ENCODE measurements at places on chromosomes 6 and 20. TPM values are rescaled to one million over a fixed set of nuclear protein-coding genes. Genes with fewer than 3 reads are reported as not detected.

ID4 gene
- total RNA-seq = 203 TPM

TREM1 gene
- total RNA-seq = 20.6 TPM

FAXC gene
- not detected for total RNA-seq

CST4 gene
- total RNA-seq = not detected

ZBTB9 gene
- 4.6 TPM for total RNA-seq

DNA sequence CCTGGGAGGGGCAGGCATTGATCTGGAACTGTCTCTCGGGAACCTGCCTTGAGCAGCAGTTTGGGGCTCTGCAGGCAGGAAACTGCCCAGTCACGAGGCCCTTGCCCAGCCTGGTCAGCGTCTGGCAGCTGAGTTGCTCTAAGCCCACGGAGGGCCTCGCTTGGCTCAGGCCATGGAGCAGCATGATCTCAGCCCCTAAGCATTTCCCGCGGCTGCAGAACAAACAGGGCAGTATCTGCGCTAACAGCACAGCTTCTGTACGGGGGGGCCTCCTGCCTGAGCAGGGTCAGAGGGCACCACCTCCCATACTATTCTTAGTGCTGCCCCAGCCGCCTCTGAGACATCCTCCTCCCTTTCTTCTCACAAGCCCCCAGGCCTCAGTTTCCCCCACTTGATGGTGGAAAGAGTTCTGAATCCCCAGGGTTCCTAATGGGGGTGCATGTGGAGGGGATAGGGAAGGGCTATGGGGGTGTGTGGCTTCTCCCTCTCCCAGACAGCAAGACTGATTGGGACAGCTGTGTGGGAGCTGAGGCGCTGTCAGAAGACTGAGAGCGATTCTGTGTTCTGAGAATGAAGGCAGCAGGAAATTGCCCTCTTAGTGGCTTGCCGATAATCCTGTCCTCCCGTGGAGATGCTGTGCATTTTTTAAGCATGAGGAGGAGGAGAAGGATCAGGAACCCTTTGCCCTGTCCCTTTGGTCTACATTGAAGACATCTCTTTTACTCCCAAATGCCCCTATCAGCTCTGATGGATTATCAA is 46.4 kb downstream of the MOCS1 start:
- peak; percentile 81 for DNase-seq

DNA sequence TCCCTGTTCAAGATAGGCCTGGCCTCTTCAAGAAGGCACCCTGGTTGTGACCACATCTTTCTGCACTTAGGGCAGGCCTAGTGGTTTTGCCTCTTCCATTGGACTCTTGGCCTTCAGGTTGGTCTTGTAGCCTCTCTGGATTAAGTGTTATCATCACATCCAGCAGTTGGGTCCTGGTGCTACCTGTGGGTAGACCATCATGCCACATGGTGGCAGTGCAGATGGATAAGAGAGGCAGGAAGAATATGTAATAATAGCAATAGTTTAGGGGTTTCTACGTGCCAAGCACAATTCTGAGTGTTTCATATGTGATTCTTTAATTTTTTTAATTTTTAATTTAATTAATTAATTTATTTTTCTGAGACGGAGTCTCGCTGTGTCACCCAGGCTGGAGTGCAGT is 28.5 kb upstream of the SNRPB2 start:
- no peak for DNase-seq

GRCh38 chr20:48826069-48826468 is 1.7 kb downstream of the PREX1 start:
- no peak for DNase-seq

GRCh38 chr6:151324488-151324825 is 66.9 kb downstream of the ZBTB2 start:
- DNase-seq = no peak

DNA sequence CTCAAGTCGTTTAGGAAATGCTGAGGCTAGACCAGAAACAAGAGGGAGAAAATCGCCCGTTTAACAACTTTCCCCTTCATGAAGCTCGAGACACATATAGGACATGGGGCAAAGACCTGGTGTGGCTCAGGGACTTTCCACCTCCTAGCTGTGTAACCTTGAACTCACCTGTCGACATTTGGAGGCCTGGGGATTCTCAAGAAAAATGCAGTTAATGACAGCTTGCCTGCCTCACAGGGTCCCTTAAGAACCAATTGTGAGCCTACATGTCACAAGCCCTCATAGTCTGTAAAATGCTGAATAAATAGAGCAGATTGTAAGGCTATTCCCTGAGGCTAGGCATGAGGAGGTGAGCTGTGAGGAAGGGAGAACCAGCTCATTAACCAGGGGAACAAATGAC is 35.1 kb downstream of the MGME1 start:
- DNase-seq = no peak

DNA sequence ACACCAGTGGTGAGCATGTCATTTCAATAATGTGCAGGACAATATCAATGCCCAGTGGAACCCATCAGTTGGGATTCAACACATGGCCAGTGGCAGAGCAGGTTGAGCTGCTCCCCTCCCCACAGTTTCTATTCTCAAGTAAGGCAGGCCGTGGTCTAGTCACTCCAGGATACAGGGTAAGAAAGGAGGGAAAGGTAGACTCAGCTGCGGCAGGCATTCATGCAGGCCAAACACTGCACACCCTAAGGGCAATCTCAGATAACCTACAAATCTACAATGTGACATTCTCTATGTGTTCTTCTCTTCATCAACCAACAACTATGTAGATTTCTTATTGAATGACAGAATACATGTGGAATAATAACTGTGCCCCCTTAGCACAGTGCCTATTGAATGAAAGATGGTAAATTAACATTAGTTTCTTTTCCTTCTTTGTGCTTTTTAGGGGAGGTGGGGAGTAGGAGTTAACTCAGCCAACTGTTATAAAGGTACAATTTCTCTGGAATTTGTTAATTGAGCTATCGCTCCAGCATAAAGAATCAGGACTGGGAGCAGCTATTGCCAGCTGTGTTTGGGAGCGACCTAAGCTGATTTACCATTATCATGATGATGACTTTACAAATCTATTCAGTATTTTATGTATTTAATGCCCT is 89.7 kb downstream of the FAM50B start:
- no peak for DNase-seq

DNA sequence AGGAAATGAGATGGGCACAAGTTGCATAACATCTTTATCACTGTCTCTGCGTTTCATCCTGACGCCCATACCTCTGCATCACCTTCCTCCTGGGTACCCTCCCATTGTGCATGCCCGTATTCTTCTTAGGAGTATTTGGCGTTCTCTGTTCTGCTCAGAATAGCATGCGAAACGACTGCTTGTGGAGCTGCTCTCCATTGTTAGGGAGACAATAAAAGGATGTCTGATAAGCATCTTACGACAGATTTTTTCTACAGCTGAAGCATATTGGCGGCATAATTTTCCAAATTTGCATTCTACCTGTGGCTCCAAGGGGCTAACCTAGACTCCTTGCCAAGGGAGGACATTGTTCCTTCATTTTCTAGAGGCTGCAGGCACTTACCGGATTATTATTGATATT is 118.6 kb downstream of the EDN1 start:
- no peak for DNase-seq

DNA sequence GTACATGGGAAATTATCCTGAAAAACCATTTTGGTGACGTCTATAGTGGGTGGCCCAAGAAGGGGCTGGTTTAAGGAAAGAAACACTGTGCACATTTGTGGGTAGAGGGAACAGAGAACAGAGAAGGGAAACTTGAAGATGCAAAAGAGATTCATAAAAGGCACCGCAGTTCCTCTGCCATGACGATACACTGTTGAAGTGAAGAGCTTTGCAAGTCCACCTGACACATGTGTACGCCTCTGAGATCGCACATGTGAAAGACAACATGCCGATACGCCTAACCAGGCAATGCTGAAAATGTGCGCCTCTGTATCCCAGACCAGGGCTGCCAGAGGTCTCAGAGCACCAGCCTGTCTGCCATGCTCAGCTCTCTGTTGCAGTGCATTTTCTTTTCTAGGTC is 180.9 kb downstream of the KIF16B start:
- DNase-seq = no peak

GRCh38 chr20:11738852-11739251 is 178.8 kb upstream of the BTBD3 start:
- DNase-seq = no peak

GRCh38 chr20:38748861-38749149 is 545 bp downstream of the ACTR5 start:
- no peak for DNase-seq
